ENCODE measurements at places on chromosomes 1 and 21.
A peak's percentile ranks its signal among the peaks of the same experiment; 100 is the strongest.

DNA sequence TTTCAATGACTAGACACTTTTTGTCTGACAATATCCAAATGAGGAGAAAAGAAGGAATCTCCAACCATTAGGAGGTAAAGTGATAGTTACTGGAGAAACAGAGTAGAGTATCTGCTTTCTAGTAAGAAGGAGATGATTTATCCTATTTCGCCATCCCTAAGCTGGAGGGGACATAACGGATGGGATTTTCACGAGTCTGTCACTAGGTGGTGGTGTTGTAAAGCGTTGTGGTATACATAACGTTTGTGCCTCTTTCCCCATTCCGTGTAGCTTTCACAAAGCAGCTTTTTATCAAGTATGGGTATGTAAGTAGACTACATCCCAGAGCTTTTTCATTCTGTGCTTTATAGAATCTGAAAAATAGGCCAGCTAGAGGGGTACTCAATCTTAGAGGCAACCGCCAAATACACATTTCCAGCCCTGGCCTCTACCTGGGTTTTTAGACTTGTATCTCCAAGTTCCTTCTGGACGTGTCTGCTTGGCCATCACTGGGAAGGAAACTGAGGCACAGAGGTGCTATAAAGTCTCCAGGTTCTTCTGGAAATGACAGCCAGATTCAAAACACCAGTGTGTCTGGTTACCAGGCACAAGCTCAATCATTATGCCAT lies 33.3 kb upstream of the FAM3B start:
- DNase-seq, result no peak

GRCh38 chr1:181704546-181704945 lies 221.2 kb downstream of the CACNA1E start:
- no peak for DNase-seq

DNA sequence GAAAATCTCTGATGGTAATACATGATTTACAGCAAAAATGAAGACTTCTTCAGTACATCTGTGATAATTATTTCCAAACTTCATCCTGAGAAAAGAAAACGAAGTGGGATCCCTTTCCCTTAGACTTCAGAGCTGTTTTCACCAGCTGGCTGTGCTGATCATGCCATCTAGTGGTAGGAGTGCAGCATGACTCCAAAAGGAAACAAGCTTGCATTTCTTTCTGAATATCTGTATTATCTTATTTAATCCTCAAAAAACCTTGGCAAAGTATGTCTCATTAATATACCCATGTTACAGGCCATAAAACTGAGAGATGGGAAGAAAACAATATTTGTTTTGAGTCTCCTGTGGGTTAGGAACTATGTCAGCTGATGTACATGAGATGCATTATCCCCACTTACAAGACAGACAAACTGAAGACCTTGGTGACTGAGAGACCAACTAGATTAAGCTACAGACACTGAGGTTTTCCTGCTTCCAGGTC lies 9.8 kb upstream of the GJA8 start:
- no peak for DNase-seq

- DNase-seq, result no peak
Observed at GRCh38 chr1:147509786-147510395, 31.4 kb upstream of the BCL9 start.

GRCh38 chr1:209556162-209556690 lies 27.3 kb upstream of the CAMK1G start:
- DNase-seq, result no peak

GRCh38 chr1:27885621-27886352 lies 13.4 kb downstream of the THEMIS2 start:
- peak; percentile 48 for DNase-seq

DNA sequence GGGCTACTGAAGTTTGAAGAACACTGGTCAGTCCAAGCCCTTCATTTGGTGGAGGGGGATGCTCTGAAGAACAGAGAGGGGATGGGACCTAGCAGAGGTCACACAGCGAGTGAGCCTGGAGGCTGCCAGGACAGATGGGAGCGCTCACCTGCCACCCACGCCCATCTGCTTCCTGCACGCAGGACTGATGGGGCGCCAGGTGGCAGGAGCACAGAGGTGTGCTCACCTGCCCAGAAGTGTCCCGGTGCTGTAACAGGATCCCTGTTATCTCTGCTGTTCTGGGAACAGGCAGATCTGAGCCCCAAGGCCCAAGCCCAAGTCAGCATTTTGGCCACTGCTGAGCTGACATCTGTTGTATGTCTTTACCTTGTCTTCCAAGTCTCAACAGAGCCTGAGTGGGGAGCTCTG lies 40.5 kb downstream of the EPHB2 start:
- DNase-seq, result peak; percentile 62

DNA sequence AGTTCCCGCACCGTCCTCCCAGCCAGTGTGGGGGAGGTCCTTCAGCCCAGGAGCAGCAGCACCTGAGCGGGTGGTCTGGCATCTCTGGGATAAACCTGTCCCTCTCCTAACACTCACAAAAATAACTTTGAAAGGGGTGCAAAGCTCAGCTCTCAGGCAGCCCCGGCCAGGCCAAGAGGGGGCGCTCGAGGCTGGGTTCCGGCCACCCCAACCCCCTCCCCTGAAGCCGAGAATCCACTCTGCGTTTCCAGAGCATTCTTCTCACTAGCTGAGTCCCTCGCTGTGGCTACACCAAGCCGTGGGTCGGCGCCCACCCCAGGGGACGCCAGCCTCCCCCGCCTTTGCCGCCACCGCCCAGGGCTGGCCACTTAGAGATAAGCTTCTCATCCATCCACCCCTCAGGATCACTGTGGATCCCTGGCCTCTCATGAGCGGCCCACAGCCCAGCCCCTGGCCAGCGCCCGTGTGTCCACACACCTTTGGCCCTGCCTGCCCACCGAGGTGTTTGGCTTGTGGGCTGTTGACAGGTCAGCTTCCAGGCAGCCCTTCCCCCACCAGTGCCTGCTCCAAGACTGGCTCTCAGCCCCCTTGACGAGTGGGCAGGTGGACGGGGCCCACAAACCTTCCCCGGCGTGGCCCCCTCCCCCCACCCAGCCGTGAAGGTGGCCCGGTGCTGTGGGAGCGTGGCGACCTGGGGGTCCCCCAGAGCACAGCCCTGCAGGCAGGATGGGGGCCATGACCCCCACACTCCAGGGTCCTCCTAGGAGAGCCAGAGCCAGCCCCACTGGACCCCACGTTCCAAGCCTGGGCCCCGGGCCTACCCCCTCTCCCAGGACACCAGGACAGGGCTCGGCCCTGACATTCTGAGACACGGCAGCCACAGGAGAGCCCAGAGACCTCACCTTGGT lies 1.9 kb downstream of the FTCD start:
- peak; percentile 92 for DNase-seq

DNA sequence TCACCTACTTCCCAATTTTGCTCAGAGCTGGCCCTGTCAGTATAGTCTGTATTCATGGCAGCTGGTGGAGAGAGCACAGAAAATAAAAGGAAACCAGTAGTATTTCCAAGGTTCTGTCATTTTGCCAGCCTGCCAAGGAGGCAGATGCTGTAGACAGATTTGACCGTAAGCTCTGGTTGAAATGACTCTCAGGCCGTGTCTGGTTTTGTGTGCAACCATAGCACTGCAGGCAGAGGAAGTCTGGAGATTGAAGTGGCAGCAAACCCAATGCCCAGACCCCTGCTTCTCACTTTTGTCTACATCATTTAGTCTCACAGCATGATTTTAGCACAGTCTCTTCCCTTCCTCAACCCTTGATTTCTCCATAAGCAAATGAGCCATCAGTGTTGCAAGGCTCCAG lies 291.7 kb downstream of the PAPPA2 start:
- no peak for DNase-seq

GRCh38 chr1:40712997-40713396 lies 21.5 kb downstream of the NFYC start:
- no peak for DNase-seq

DNA sequence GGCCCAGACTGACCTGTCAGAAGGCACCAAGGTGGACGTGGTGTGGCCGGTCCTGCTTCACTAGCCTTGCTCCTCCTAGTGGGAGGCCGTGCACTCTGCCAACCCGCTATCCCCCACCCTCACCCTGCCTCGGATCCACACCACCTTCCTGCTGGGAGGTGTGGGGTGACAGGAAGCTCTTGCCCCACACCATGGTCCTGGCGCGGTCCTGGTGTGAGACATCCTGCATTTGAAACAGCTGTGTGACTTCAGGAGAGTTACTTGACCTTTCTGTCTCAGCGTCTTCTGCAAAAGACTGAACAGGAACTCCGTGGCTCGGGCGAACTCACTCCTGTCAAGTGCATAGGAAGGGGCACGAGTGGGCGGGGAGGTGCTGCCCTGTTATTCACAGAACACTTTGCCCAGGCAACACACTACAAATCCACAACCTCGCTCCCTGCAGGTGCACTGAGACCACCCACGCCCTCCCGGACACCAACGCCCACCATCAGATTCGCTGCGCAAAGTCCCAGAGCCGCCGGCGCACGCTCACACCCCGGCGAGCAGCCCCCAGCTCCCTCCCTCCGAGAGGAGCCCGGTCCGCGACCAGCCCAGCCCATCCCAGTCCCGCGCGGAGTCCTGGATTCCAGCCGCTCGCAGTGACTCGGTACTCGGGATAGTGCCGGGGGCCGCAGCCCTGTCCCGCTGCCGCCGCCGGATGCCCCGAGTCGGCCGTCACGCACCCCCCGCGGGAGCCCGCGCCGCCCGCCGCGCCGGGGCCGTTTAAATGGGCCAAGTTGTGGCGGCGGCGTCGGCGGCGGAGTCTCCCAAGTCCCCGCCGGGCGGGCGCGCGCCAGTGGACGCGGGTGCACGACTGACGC lies at the start of gene SAMD11:
Gene SAMD11 (plus strand): TSS at position 793 of the 860 bp plus-strand sequence. CDS start 509 bp downstream, outside the sequence.
- peak; percentile 98 for DNase-seq

GRCh38 chr1:230800891-230801840 lies 54.0 kb downstream of the CAPN9 start:
- no peak for DNase-seq

DNA sequence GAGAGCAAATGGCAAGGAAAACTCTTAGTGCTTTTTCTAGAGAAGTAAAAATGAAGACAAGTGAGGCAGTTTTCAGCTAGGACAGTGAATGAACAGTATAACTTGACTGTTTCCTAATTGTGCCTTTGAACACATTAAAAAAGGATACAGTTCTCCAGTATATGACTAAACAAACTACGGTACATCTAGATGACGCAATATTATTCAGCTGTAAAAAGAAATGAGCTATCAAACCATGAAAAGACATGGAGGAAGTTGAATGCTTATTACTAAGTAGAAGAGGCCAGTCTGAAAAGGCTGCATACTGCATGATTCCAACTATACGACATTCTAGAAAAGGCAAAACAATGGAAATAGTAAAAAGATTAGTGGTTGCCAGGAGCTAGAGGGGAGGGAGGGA lies 206.3 kb downstream of the SIPA1L2 start:
- no peak for DNase-seq

GRCh38 chr1:89831462-89832120 lies 10.8 kb downstream of the LRRC8D start:
- no peak for DNase-seq

DNA sequence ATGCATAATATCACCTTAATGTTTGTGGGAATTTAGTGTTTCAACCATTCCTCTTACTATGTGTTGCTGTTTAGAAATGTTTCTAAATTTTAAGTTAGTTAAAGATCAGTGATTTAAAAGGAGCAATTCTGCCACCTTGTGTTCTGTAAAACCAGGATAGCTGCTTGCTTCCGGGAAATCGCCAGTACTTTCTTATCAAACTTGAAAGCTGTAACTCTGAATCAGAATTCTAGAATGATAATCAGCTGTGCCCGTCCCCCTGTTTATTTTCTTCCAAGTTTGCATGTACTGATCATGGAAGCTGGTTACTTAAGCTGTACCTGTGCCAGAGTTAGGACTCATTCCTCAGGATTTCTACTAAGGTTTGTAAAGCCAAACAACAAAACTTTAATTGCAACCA lies 656.4 kb downstream of the LTN1 start:
- no peak for DNase-seq

DNA sequence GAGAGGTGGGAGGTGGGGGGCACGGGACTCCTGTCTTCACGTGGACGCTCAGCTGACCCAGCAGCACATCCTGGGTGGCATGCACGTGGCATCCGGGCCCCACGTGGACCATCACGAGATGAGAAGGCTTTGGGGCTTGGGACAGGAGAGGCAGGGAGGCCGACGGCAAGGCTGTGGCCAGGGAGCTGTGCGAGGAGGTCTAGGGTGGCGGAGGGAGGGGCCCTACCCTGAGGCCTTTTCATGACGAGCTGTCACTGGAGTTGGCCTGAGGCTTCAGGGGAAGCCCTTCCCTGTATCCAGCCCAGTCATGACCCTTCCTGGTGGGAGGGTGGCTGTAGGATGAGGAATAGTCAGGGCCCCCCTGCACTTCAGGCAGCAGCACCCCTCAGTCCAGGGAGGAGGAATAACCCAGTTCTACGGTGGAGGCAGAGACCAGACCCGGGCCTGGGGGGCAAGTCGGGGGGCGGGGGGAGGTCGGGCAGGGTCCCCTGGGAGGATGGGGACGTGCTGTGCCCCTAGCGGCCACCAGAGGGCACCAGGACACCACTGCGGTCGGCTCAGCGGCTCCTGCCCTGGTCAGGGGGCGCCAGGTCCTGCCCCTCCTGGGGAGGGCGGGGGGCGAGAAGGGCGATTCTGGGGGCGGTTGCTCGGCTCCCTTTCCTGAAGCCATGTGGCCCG lies 2.0 kb upstream of the PERM1 start:
- peak; percentile 49 for DNase-seq

- DNase-seq, result no peak
Observed at GRCh38 chr1:81706650-81707435, 93.9 kb upstream of the ADGRL2 start.
